ENCODE measurements at places on chromosomes 1 and 21. TPM values are rescaled to one million over a fixed set of nuclear protein-coding genes. Genes with fewer than 3 reads are reported as not detected.

GRCh38 chr1:198756470-198756869 is 117.6 kb downstream of the PTPRC start:
- H3K27me3 ChIP-seq, result no peaks in the 10 kb centered on the region
- no peaks in the 10 kb centered on the region for H3K4me1 ChIP-seq
- H3K36me3 ChIP-seq, result no peaks in the 10 kb centered on the region
- H3K4me3 ChIP-seq, result no peak overlapping the region

- H3K4me3 ChIP-seq, result no peak overlapping the region
- no peaks in the 10 kb centered on the region for H3K36me3 ChIP-seq
- H3K4me1 ChIP-seq, result no peaks in the 10 kb centered on the region
- DNase-seq, result no peak
- H3K27me3 ChIP-seq, result no peaks in the 10 kb centered on the region
These were observed 133.6 kb upstream of the C1orf174 start for GRCh38 chr1:4033713-4034112.

DNASE2B gene
- total RNA-seq, result not detected

GRCh38 chr1:42328916-42329496 is 6.0 kb downstream of the FOXJ3 start:
- peaks cover 9% of the 10 kb centered on the region for H3K4me1 ChIP-seq
- H3K27ac ChIP-seq, result no peak overlapping the region
- H3K4me3 ChIP-seq, result no peak overlapping the region
- no peak for DNase-seq

Data from endothelial cell of umbilical vein (primary cell).